Body of pancreas (tissue), 4 donors: ENCODE measurements at places on chromosomes 1 and 21.

GRCh38 chr1:158071138-158071537 is 77.7 kb downstream of the KIRREL1 start:
- DNase-seq: no peak

DNA sequence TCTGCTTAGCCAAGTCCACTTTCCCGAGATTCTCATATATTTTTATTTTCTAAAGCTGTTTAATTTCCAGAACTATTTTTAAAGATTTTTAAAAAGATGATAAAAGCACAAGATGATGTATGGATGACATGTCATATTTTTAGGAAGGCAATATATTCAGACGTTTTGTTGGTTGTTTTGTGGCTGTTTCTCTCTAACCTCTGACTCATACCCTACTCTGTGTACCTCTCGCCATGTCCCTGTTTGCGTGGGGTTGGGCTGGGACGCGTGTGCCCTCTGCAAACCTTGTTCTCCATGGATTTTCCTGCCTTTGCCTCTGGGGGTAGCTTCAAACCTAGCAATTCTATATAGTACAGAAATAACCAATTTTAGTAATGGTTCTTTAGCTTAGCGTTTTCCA is 132.0 kb downstream of the GALNT2 start:
- no peak for DNase-seq

DNA sequence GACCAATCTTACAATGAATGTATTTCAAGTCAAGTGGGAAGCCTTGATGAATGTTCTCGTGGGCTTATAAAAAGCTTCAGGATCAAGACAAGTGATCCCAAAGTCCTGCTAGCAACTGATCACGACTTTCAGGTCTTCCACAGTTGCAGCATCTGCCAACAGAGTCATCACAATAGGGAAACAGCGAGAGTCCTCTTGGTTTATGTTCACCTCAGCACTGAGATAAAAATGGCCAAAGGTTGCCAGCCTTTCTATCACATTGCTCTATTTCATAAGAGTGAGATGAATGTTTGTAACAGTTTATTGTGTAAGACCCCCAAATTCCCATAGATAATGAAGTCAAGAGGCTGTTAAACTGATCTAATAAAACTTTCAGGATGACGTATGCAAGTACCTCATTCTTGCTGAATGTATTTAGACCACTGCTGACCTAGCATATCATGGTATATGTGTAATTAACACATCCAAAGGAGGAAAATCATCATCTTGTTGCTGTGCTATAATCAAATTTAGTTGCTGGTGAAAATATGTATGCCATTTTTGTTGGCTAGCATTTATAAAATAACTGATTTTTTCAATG is 150.6 kb downstream of the TGFBR3 start:
- no peak for DNase-seq

GRCh38 chr21:20026543-20026942 is 971.7 kb upstream of the NCAM2 start:
- no peak for DNase-seq

GRCh38 chr1:246907472-246907871 is 24.3 kb downstream of the AHCTF1 start:
- peak; percentile 33 for DNase-seq
